ENCODE measurements at places on chromosomes 2 and 18.

- DNase-seq = peak; percentile 52
These were observed 10.3 kb upstream of the ATOH8 start for GRCh38 chr2:85743304-85743978.

DNA sequence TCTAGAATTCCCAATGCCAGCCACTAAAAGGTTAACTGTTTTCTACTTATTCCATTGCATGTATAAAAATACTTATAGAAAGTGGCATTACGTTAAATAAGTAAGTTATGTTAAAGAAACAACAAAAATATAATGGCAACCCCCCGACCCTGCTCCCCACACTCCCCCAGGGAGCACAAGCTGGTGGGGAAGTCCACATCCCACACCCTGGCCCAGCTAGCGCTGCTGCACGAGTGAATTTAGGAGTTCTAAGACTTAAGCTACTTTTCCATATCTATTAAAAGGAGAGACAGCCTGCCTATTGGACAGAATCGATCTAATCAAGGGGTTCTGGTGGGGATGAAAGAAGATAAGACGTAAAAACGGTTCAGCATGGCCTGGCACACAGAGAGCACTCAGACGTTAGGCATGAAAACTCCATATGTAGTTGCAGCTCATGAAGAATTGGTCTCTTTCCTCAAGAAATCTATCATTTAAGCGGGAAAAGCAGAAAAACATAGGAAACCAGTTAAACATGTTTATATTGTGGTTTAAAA is 16.6 kb downstream of the HJURP start:
- no peak for DNase-seq

- no peak for DNase-seq
These were observed 153.7 kb upstream of the FBXO11 start for GRCh38 chr2:48059975-48060374.

DNA sequence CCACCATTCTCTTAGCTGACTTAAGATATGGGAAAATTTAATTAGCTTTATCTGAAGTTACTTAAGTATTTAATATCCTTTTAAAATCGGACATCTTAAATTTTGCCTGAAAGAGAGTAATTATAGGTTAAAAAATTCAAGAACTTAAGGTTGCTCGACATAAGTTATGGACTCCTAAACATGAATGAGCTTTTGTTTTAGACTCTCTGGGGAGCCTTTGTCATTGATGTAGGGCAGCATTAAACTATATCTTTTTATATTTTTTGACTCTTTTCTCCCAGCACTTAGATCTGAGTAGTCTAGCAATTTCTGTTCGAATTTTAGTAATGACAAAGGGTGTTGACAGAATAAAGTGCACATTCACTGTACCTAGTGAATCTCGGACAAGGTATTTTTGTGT is 4.7 kb downstream of the PHLPP1 start:
- DNase-seq = no peak

GRCh38 chr2:121570667-121571055 is 40.0 kb downstream of the RNU4ATAC start:
- no peak for DNase-seq

DNA sequence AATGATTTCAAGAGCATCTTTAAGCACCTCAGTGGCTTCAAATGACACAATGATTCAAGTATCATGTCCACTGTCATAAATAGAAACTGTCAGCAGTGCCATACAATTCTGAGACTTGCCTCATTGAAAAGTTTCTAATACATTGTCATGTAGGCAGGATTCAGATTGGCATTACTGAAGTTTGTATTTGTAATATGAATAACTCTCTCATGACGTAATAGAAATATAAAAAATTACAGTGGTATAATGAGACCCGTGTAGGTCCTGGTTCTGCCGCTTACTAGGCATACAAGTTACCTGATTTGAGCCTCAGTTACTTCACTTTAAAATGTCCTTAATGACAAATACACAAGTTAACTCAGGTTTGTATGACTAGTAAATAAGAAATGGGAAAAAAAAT is 1536.2 kb upstream of the NXPH2 start:
- DNase-seq = no peak

- no peak for DNase-seq
These were observed 967.0 kb upstream of the NRXN1 start for GRCh38 chr2:51998890-51999289.

- peak; percentile 73 for DNase-seq
These were observed 7.5 kb downstream of the ACYP2 start for GRCh38 chr2:54122939-54123338.

- no peak for DNase-seq
These were observed 7.0 kb downstream of the LPIN1 start for GRCh38 chr2:11753452-11753885.

- DNase-seq = no peak
These were observed 98.0 kb downstream of the GBX2 start for GRCh38 chr2:236070236-236070635.

GRCh38 chr2:119225926-119226325 is 2.3 kb downstream of the STEAP3 start:
- no peak for DNase-seq

DNA sequence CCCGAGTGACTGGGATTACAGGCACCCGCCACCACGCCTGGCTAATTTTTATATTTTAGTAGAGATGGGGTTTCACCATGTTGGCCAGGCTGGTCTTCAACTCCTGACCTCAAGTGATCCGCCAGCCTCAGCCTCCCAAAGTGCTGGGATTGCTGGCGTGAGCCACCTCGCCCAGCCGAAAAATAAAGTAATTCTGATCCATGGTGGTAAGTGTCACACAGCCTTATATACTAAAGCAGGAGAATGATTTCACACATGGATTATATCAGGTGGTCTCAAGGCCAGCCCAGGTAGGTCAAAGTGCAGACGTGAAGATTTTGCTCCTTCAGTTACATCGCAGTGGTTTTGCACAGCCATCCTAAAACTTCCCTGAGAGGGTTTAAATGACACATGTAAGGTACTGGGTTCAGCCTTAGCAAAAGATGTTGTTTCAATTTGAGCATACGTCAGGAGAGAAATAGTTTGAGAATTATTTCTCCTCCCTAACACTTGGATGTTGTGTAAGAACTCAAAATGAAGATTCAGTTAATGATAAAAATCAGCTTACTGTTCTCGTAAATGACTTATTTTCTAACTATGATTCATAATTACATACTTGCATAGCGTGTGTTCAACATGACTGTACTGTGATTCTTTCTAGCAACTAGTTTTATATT is 93.0 kb upstream of the SLC39A10 start:
- peak; percentile 93 for DNase-seq

- no peak for DNase-seq
These were observed 1.2 kb downstream of the SLC4A10 start for GRCh38 chr2:161625314-161625919.

GRCh38 chr18:59990121-59990823 is 90.5 kb downstream of the PMAIP1 start:
- DNase-seq = no peak

GRCh38 chr2:60482222-60482621 is 71.2 kb downstream of the BCL11A start:
- DNase-seq = no peak

DNA sequence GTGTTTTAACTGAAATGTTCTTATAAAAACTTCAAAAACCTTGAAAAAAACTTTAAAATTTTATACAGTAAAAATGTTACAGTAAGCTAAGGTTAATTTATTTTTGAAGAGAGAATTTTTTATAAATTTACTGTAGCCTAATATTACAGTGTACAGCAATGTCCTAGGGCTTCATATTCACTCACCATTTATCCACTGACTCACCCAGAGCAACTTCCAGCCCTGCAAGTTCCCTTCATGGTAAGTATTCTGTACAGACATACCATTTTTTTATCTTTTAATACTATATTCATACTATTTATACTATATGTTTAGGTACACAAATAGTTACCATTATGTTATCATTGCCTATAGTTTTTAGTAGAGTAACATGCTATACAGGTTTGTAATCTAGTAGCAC is 396.7 kb upstream of the MMADHC start:
- no peak for DNase-seq

- peak; percentile 74 for DNase-seq
These were observed 41.5 kb downstream of the ANTXR1 start for GRCh38 chr2:69054431-69054830.

- DNase-seq = peak; percentile 80
These were observed 116.2 kb downstream of the TANC1 start for GRCh38 chr2:159084384-159085370.

GRCh38 chr2:222288590-222289277 is 10.1 kb downstream of the PAX3 start:
- no peak for DNase-seq

DNA sequence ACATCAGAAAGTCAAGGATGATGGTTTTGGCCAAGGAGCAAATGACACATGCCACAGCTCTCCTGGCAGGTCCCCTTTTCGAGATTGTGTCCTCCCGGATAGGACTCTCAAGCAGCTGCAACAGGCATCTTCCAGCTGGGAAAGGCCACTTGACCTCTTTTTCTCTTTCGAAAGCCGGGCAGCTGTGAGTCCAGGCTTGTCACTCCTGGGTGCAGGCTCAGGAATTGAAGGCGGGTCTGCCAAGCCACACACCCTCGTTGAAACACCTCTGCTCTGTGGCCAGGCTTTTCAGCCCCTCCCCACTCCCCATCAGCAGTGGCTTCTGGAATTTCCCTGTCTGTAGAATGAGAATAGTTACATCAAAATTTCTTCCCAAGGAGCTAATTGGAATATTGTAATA is 98.0 kb downstream of the CCDC138 start:
- no peak for DNase-seq

GRCh38 chr2:241545523-241546473 is 12.7 kb upstream of the BOK start:
- no peak for DNase-seq

DNA sequence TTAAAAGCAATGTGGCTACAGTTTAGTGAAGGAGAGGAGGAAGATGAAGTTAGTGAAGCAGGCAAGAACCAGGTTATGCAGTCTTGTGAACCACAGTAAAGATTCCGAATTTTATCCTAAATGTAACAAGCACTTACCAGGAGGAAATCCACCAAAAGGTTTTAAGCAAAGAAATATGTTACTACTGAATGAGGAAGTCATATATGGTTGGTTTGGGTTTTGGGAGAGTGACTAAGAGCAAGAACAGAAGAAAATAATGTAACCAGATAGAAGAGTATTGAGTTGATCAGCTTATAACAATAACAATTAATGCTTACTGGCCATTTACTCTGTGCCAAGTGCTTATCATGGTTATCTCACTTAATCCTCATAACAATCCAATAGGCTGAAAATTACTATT is 1.9 kb downstream of the USP37 start:
- DNase-seq = no peak

- no peak for DNase-seq
These were observed 1.1 kb downstream of the GREB1 start for GRCh38 chr2:11534746-11535484.

DNA sequence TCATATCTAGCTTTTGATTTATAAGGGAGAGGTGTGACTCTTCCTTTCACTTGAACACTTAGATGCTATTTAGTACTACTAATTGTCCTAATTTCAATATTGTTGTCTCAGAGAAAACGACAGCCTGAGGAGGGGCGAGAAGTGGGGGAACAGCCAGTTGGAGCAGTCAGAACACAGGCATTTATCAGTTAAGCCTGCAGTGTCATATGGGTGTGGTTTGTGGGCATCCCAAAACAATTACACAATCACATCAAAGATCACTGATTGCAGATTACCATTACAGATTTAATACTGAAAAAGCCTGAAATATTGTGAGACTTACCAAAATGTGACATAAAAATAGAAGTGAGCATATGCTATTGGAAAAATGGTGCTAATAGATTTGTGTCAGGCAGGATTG is 15.8 kb downstream of the TMEM131 start:
- no peak for DNase-seq

- peak; percentile 95 for DNase-seq
These were observed 229.2 kb downstream of the LDLRAD4 start for GRCh38 chr18:13447621-13448334.

DNA sequence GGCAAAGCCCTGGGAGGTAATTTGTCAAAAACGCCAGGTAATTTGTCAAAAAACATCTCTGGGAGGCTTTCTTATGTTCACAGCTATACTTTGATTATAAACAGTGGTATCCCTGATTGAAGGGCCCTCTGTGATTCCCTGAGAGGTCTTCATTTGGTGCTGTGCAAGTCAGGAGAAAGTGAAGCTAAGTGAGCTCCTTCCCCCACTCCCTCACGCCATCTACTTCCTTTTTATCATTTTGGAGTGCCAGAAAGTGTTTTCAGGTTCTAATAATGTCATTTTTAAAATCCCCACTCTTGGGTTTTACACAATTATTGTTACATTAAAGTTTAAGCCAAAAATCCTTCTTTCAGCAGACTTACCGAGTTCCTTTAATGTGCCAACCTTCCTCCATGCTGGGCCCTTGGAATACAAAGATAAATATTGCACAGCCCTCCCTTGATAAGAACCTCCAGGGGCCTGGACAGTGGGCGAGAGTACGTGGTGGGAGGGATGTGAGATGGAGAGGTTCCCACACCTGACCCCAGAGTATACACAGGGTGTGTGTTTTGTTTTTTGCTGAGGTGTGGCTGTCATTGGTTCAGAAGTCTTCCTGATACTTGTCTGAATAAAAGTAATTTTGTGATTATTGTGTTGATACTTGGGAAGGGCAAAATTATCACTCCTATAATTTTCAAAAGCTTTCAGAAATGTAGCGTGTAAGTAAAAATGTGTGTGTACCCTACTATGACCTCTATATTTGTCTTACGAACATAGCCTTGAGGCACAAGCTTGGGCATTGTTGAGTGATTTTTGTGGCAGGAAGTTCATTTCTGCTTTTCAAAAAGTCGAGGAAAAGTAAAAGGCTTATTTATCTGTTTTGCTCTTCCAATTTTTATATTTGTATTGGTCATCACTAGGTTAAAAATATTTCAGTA is 8.2 kb downstream of the MAPRE2 start:
- DNase-seq = no peak

- DNase-seq = no peak
These were observed 115.7 kb downstream of the DNAH6 start for GRCh38 chr2:84631985-84632384.

DNA sequence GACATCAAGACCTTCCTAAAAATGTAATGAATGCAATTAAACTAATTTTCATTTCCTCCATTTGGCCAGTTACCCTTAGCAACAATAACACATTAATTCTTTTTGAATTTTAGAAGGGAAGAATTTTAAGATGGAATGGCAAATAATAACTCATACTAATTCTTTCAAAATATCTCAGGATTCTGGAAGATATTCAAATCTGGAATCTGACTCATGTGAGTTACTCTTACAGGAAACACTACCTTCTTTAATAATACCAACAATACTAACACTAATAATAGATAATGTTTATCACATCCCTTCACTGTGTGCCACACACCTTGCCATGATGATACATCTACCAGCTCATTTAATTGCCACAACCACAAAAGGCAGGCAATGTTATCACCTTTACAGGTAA is 46.4 kb downstream of the ZNF521 start:
- DNase-seq = peak; percentile 43

GRCh38 chr2:30336978-30337841 is 105.9 kb downstream of the LBH start:
- DNase-seq = peak; percentile 38

GRCh38 chr2:30239986-30240752 is 8.8 kb downstream of the LBH start:
- DNase-seq = peak; percentile 72

GRCh38 chr2:18456026-18456425 is 104.4 kb downstream of the RDH14 start:
- DNase-seq = peak; percentile 50

- no peak for DNase-seq
These were observed 14.1 kb downstream of the SKA1 start for GRCh38 chr18:50388988-50389387.

GRCh38 chr2:233430081-233430480 is 75.8 kb downstream of the DGKD start:
- DNase-seq = peak; percentile 50

All from AG10803 (cell line).